Fibroblast of mammary gland (primary cell): ENCODE measurements at places on chromosomes 6 and 20.

DNA sequence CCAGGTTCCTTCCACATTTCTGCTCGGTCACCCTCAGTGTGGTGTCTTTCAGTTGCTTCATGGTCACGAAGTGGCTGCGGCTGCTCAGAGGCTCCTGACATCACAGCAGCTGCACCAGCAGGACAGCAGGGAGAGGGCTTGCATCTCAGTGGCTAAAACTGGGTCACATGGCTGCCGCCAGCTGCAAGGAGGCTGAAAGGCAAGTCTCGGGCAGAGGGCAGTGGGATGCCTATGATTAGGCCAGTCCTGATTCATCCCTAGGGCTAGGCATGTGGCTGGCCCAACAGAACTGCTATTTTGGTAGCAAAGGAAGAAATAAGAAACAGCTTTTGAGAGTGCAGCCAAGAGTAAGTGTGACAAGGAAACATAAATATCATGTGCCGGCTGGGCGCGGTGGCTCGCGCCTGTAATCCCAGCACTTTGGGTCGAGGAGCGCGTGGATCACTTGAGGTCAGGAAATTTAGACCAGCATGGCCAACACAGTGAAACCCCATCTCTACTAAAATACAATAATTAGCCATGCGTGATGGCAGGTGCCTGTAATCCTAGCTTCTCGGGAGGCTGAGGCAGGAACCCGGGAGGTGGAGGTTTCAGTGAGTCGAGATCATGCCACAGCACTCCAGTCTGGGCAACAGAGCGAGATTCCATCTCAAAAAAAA is 46.6 kb downstream of the RBM38 start:
- no peak for DNase-seq

DNA sequence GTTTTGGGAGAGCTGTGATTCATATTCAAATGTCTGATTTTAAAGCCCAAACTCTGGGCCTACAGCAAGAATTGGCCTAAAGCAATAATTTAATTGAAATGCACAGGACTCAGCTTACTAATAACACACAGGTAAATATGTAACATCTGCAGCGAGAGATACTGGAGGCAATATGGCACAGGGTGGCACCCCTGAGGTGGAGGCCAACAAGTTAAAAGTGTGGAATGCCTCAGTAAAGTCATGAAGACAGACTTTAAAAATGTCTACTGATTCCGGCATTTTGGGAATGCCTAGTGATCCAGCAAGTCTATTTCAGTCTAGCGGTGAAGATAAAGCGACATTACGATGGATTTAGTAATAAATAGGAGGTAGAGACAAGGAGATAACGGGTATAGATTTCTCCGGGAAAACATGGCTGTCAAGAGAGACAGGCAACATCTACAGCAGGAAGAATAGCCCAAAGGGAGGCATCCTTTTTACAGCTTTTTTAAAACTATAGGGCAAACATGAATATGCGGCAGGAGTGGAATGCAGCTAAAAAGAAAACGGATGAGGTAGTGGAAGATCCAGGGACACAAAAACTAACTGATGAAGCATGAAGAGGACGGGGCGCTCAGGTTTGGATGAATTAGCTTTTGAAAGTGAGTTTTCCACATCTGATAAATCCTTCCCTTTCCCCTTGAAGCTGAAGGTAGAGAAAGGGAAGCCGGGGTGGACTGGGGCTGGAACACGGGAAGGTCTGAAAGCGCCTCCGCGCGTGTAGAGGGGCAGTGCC is 1.2 kb downstream of the NANP start:
- DNase-seq: peak; percentile 2

GRCh38 chr6:148790817-148791216 is 44.0 kb downstream of the UST start:
- no peak for DNase-seq

DNA sequence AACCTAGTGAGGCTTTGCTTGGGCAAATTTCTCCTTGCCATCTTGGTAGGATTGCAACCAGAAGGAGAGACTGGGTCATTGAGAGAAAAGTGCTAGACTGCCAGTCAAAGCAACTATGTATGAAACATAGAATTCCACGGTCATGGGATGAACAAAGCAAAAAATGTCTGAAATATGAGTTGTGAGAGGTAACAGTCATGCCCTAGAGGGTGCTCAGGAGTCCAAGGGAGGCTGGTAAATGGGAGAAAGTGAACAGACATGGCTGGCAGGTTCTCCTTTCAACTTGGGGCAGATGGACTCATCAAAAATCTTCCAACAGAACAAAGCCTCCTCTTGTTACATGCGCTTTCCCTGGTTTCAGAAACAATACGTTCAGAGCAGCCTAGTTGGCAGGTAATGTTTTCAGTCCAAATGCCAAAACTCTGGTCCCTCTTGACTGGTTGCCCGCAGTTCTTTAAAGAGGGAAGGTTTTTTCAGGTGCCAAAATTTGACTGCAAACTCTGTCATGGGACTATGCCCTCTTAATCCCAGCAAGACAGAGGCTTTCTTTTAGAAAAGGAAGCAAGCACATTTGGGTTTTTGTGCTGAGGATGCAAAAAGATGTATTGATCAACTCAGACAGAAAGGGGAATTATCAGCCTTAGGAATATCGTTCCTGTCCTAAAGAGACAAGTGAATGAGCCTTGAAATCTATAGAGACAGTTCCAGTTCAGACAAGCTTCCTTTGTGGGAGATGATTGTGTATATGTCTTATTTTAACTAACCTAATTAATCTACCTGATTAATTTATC is 68.5 kb upstream of the SASH1 start:
- DNase-seq: peak; percentile 41

DNA sequence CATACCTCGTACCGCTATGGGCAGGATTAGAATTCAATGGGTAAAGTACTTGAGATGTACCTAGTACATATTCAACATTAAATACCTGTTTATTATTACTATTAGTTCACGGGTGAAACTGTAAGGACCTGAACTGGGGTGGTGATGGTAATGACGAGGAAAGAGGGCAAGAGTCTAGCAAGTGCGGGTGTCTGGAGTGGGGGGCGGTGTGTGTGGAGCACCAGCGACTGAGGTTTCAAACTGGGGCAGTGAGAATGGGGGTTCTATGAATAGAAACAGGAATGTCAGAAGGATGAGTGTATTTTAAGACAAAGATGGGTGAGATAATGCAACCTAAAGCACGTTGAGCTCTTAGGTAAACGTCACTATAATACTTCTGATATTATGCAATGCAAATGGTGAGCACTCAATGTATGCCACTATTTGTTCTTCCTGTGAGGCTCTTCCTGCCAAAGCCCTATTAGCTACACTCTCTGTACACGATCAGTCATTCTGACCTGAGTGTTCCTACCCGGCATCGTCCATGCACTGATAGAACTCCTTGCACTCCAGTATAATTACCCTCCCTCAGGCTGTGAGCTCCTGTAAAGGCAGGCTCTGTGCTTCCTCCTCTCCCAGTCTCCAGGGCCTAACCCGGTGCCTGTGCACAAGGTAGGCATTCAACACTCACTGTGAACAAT is 55.0 kb downstream of the ALDH5A1 start:
- no peak for DNase-seq

DNA sequence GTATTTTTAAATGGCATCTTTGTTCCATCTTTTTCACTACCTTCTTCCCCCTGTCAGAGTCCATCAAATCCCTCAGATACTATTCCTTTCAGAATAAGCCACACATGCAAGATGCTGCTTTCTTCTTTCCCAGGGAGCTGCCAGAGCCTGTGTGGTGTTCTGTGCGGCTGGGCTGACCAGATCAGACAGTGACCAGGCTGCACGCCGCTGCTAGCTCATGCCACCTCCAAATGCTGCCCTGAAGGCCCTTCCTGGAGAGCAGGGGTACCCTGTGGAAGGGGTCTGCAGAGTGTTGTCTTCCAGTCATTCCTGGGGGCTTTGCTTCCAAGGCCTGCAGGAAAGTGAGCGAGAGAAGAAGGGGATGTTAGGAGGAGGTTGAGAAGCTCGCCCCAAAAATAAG is 179.1 kb upstream of the SUPT3H start:
- no peak for DNase-seq

GRCh38 chr6:151661928-151662327 is 145.6 kb upstream of the ESR1 start:
- no peak for DNase-seq

GRCh38 chr20:61810738-61811135 is 254.9 kb downstream of the TAF4 start:
- DNase-seq: no peak

DNA sequence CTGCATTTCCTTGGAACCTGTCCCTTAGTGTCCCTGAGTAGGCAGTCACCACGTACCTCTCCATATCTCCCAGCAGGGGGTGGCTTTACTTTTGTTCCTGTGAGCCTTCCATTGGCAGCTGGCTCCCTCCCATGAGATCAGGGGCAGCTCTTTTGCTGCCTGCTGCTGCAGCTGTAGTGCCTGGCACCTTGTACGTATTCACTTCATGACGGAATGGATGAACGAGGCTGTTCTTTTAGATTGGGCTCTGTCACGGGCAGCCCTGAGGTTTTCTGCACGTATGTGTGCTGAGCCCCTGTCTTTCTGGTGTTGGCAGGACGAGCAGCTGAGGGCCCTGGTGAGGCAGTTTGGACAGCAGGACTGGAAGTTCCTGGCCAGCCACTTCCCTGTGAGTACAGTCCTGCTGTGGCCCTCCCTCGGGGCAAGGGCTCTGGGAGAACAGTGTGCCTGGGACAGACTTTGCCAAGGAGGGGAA is 14.6 kb downstream of the MYBL2 start:
- no peak for DNase-seq

- DNase-seq: no peak
Measured at GRCh38 chr20:62774762-62775161, 21.5 kb upstream of the MRGBP start.

DNA sequence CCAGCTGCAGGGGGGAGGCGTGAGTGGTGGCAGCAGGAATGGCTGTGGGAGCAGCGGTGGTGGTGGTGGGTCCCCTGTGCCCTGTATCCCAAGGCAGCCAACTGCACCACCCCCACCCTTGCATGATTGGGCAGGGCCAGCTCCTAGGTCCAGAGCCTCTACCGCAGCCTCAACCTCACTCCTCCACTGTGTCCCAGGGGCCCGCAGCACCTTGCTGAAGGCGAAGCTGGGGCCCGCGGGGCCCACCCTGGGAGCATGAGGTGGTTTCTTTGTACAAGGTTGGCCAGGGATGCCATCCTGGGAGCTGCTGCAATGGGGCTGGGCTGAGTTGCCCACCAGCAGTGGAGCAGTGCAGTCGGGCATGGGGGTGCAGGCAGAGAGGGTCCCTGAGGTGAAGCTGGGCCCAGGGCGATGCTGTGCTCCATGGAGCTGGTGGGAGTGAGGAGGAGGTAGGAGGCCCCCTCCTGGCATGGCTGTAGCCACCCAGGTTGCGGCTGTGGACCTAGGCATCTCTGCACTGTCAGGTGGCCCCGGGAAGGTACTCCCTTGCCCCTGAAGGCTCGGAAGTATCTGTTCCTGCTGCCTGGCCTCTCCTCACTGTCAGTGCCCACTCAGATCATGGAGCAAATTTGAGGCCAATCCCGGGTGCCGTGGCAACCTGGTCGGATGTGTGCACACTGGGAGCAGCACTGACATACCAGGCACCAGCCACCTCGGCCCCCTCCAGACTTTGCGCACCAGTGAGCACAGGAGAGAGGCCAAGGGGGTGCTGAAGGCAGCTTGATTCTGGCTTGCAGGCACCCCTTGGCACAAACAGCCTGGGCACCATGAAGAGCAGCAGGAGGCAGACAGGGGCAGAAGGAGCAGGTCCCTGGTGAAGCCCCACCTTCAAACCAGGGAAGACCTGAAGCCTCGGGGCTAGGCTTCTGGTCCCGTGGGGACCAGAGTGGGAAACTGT is 60.2 kb upstream of the L3MBTL3 start:
- no peak for DNase-seq

GRCh38 chr6:2353412-2354137 is 108.2 kb upstream of the GMDS start:
- DNase-seq: peak; percentile 84

DNA sequence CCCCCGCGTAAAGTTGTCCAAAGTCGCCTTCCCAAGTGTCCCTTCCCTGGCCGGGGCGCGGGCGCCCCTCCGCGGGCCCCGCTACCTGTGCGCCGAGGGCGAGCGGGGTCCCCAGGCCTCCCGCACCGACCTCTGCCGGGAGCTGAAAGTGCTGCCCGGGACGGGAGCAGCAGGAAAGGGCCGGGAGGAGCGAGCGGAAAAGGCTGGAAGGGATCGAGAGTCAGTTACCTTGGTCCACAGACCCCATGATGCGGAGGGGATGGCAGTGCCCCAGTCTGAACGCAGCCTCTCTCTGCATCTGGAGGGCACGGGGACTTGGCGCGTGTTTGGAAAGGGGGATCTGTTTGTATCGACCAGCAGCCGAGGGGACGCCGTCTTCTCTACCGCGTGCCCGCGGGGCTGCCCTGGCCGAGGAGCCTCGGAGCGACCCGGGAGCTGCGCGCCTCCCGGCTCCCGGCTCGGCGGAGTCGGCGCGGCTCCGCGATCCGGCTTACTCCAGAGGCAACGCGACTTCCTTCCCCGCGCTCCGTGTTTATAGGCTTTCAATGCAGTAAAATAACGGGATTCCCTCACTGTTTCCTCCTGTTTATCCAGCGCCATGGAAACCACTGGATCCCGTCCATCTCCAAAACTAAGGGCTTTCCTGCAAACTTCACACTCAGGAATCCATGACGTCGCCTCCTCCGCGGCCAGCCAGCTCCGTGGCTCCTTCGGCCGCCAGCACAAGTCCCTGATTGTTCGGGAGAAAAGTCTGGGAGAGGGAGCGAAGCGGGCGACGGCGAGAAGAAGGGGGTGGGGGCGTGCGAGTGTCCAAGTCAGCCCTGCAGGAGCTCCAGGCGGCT is 20.0 kb upstream of the NFATC2 start:
- DNase-seq: peak; percentile 95

GRCh38 chr6:1615151-1615852 is 5.6 kb downstream of the FOXC1 start:
- DNase-seq: no peak

DNA sequence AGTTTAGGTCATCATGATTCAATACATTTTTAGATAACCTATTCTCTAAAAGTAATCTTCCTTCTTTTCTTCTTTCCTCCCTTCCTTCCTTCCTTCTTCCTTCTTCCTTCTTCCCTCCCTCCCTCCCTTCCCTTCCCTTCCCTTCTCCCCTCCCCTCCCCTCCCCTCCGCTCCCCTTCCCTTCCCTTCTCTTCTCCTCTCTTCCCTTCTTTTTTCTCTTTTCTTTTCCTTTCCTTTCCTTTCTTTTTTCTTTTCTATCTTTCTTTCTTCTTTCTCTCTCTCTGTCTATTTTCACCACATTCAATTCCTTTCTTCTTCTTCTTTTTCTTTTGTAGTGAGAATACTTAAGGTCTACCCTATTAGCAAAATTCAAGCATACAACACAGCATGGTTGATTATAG is 17.3 kb upstream of the RHAG start:
- no peak for DNase-seq

GRCh38 chr20:53658973-53659372 is 65.3 kb upstream of the ZNF217 start:
- DNase-seq: peak; percentile 21

DNA sequence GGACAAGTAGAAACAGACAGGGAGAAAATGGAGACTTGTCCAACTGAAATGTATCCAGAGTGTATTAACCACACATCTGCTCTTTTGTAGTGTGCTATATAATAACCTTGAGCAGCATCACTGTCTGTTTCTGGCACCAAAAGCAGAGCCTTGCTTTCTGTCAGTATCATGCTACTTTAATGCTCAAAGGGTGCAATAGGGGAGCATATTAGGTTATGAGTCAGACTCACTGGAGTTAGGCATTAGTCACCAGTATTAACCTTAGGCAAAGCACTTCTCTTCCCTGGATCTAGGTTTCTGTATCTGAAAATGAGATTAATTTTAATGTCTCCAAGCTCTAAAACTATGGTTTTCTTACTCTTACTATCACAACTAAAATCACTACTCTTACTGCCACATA is 280.1 kb downstream of the TFAP2B start:
- peak; percentile 7 for DNase-seq
